ENCODE measurements at places on chromosomes 5 and 9.

GRCh38 chr9:118038713-118039112 lies 334.5 kb downstream of the TLR4 start:
- DNase-seq, result no peak

DNA sequence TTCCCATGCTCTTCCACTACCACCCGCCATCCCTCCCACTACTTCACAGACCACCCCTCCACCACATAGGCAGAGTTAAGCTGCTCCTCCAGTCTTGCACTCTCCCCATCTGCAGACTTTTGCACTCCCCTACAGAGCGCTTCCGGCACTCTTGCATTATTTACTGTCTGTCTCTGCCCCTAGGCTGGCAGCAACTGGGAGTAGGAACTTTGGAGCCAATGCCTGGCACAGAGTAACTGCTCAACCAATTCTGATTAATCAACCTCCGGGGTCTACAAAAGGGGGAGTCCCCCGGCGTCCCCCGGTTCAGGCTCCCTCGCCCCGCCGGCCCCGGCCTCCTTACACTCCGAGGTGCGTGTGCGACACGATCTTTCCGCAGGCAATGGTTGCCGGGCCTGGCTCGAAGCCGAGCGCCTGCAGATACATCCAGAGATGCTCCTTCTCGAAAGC lies 498 bp downstream of the HAUS6 start:
- no peak for DNase-seq

DNA sequence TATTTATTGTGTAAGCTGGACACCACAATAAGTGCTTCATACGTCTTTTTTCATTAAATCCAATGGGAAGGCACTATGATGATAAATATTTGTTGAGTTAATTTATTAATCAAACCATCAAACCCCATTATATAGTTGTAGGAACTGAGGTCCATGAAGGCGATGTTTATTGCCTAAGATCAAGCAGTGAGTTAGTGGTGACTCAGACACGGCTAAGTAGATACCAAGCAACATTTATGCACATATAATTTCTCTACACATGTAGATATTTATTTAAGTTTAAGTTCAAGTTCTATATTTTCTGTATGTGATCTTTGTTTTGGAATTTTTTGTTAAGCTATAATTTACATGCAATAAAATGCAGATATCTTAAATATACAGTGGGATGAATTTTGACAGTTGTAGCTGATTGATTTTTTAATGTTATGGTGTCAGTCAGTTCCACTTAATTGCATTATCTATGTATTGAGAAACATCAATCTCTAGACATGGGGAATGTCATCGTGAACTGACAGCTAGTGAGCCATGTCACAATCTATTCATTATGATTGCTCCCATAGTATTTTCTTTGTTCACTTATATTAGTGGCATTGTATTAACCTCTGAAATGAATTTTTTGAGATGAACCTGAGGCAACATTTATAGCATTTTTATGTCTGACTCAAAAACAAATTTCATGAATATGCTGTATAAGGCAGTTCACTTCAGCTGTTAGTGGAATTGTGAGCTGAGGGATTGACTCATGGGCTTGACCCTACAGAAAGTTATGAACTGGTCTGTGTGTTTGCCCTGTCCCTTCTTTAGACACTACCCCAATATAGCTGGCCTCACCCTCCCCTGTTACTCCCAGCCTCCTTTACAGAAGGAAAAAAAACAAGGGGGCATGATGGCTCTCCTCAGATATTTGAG lies 11.9 kb upstream of the GARNL3 start:
- no peak for DNase-seq

GRCh38 chr5:177295924-177296323 lies 7.6 kb downstream of the RAB24 start:
- no peak for DNase-seq

DNA sequence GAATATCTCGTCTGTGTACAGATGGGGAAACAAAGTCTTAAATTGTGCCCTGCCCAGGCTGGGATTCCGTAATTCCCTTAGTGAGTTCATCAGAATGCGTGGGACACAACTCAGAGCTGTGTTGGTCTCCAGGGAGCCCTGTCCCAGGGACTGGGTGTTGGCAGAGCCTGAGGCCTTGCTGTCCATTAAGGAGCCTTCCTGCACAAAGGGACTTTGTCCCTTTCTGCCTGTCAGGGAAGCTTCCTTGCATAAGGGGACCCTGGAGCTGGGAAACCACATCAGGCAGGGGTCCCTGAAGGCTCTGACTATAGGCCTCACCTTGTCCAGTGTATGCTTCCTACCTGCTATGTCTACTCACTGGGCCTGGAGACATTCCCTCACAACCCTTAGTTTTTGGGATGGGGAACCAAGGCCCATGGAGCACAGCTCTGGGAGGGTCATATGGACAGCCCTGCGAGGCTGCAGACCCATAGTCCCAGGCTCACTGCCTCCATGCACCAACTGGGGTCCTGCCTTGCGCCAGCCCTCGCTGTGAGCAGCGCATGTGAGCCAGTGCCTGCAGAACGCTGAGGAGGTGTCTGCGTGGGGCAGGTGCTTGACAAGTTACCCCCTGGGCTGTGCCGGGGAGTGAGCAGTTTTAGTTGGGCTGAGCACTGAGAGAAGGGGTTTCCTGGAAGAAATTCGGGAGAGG lies 1.6 kb downstream of the CARD19 start:
- DNase-seq, result no peak

DNA sequence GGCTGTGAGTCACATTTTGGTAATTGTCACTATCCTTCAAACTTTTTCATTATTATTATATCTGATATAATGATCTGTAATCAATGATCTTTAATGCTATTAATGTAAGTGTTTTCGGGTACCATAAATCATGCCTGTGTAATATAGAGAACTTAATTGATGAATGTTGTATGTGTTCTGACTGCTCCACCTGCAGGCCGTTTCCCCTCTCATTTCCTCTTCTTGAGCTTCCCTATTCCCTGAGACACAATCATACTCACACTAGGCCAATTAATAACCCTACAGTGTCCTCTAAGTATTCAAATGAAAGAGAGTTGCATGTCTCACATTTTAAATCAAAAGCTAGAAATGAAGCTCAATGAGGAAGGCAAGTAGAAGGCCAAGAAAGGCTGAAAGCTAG lies 420.9 kb upstream of the SGCD start:
- DNase-seq, result no peak

- DNase-seq, result no peak
These were observed 45.1 kb upstream of the ROR2 start for GRCh38 chr9:91995000-91995655.

DNA sequence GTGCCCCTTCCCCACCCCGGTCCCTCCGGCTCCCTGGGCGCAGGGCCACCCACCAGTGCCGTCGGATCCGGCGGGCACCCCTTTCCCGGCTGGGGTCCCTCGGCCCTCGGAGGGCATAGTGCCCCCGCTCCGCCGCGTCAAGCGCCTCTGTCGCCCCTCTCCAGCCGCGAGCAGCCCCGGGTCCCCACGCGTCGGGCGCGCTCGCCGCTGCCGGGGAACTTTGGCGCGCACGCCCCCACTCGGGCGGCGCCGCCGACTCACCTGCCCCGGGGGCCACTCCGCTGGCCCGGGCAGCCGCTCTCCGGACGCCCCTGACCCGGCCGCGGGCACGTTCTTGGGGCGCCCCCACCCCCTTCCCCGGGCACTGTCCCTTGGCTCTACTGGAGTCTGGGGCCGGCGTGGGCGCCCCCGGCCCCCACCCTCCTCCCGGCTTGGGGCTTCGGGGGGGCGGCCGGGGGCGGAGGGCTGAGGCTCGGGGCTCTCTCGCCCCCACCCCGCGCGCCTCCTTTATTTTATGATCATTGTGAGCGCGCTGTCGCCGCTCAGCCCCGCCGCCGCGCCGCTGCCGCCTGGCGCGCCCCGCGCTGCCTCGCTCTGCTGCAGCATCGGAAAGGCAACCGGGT lies 1.1 kb upstream of the FAM78A start:
- no peak for DNase-seq

- no peak for DNase-seq
These were observed 387.0 kb downstream of the TLR4 start for GRCh38 chr9:118091226-118091625.

GRCh38 chr5:165573445-165573844 lies 2068.0 kb downstream of the MAT2B start:
- no peak for DNase-seq

DNA sequence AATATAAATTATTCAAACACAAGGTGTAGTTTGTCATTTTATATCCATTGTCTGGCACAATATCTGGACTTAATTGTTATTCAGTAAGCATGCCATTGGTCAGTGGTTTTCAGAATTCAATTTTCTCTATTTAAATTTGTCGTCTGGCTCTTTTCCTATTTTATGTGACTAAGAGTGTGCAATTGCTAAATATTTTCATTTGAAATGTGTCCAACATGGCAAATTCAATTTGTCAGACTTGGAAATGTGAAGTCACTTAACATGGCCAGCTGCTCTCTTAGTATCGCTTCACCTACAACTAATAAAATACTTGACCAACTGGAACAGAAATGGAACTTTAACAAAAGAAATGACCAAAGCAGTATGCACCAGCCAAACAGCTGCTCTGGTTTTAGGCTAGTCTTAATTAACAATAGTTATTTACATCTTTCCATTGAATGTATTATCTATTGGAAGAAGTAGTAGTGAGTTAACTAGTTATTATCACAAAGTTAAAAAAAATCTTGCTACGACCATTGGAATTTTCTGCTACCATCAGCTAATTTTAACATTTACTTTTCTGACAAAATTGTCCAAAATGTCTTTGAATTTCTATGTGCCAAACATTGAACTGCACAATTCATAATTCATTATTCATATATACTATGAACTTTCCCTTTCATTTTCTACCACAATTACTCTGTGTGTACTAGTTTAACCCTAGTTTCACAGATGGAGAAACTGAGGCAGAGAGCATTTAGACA lies 720.7 kb upstream of the FAM174A start:
- no peak for DNase-seq

- DNase-seq, result no peak
These were observed 96.9 kb upstream of the HAPLN1 start for GRCh38 chr5:83817591-83817990.

DNA sequence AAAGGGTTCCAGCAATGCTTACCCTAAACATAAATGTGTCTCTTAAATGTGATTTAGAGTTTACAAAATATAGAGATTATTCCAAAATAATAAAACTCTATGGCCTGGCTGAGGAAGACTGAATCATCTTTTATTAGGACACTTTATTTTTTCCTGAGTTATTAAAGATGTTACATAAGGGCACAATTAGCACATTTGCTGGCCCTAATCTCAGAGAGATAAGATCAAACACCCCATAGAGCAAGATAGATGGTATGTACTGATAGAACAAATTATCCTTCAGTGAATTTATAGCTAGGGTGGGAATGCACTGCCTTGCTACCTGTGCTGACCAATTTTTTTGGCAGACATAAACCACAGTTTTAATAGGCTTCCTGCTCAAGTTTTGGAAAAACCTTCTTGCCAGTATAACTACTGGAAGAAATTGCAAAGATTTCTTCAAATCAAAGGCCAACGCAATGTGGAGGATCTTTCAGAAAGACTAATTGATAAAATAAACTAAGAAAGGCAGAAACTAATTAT lies 367.1 kb upstream of the MPDZ start:
- DNase-seq, result no peak
